ENCODE measurements at places on chromosomes 2 and 18. TPM values are rescaled to one million over a fixed set of nuclear protein-coding genes. Genes with fewer than 3 reads are reported as not detected.

NEURL3 gene
- 0.30 TPM for total RNA-seq

ITPRIPL1 gene
- 7.5 TPM for total RNA-seq

EMX1 gene
- 0.28 TPM for total RNA-seq

CACNB4 gene
- 22.3 TPM for total RNA-seq

LAMA1 gene
- total RNA-seq, result 31.6 TPM

GULP1 gene
- 62.0 TPM for total RNA-seq

DNA sequence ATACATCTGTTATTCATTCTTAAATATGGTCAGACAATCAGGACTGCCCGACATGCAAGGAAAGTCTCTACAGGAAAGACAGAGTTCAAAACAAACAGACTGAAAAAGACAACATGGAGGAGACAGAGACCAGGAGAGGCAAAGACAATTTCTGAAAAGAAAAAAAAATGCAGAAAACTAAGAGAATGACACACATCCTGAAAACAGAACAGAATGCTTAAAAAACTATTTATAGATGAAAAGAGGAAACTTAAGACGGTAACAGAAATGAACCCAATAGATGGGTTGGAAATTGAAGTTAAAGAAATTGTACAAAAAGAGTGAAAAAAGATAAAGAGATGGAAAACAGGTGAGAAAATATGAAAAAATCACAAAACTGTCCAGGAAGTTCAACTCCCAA lies 95.7 kb downstream of the BCL2 start:
- peaks cover 5% of the 10 kb centered on the region for H3K36me3 ChIP-seq
- no peak for DNase-seq
- no peak overlapping the region for H3K4me3 ChIP-seq
- no peak overlapping the region for H3K27ac ChIP-seq

GRCh38 chr18:69946608-69947155 lies 991 bp downstream of the CD226 start:
- H3K36me3 ChIP-seq, result no peaks in the 10 kb centered on the region
- no peaks in the 10 kb centered on the region for H3K4me1 ChIP-seq
- H3K27me3 ChIP-seq, result no peaks in the 10 kb centered on the region
- H3K4me3 ChIP-seq, result no peak overlapping the region

DNA sequence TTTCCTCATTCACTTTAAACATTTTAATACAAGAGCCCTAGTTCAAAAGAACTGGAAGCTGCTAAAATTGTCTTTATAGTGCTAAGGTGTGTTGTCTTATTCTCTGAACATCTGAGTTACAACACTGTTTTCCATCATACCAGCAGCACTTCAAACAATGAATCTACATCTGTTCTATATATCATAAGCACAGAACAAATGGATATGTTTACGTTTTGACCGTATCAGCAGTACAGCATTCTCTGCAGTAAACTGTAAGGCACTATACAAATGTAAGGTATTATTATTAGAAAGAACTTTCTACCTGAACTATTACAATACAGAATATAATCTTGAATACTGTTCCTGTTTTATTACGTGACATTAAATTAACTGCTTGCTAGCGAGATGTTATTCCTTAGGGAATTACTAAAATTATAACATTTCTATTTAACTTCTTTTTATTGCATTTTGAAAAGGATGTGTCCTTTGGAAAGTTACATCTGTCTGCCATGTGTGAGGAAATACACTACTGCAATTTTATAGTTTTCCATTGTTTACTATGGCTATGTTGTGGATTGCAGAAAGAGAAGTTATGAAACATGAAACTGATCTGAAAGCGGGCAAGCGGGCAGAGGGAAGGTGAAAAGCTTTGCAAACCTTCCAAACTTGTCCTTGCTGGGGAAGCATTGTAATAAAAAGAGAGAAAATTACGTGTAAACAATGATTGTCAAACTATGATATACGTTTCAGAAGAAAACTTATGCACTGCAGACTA lies 13.7 kb downstream of the NCKAP1 start:
- no peaks in the 10 kb centered on the region for H3K27me3 ChIP-seq
- no peak for DNase-seq
- no peak overlapping the region for H3K4me3 ChIP-seq
- no peaks in the 10 kb centered on the region for H3K4me1 ChIP-seq
- H3K27ac ChIP-seq, result no peak overlapping the region
- no peaks in the 10 kb centered on the region for H3K36me3 ChIP-seq

- H3K4me1 ChIP-seq, result peaks cover 5% of the 10 kb centered on the region
- H3K4me3 ChIP-seq, result no peak overlapping the region
- no peak overlapping the region for H3K27ac ChIP-seq
- H3K36me3 ChIP-seq, result no peaks in the 10 kb centered on the region
- DNase-seq, result no peak
These were observed 92.1 kb upstream of the FHL2 start for GRCh38 chr2:105490956-105491355.

DNA sequence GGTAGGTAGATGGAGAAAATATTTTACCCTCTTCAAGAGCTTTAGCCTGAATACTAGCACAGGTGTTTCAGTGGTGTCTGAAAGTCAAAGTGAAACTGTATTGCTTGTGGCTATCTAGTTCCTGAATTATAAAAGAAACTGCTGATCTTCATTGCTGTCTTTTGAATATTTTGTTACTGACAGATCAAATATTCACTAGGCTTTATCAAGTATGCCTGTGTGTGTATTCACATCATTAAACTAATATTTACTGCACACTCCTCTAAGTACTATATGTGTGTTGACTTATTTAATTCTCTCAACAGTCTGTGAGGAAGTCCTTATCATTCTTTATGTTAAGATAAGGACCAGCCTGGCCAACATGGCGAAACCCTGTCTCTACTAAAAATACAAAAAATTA lies 139.6 kb downstream of the SOCS6 start:
- no peaks in the 10 kb centered on the region for H3K36me3 ChIP-seq
- H3K4me1 ChIP-seq, result no peaks in the 10 kb centered on the region
- no peak overlapping the region for H3K4me3 ChIP-seq

GRCh38 chr2:55109219-55109891 lies 59.1 kb upstream of the RTN4 start:
- no peak for DNase-seq
- H3K27me3 ChIP-seq, result no peaks in the 10 kb centered on the region
- H3K4me3 ChIP-seq, result no peak overlapping the region
- H3K4me1 ChIP-seq, result peaks cover 21% of the 10 kb centered on the region
- no peak overlapping the region for H3K27ac ChIP-seq

- H3K27me3 ChIP-seq, result no peaks in the 10 kb centered on the region
- no peak overlapping the region for H3K4me3 ChIP-seq
- H3K4me1 ChIP-seq, result no peaks in the 10 kb centered on the region
- no peaks in the 10 kb centered on the region for H3K36me3 ChIP-seq
- no peak for DNase-seq
These were observed 17.4 kb downstream of the LRP2 start for GRCh38 chr2:169344736-169345485.

- H3K36me3 ChIP-seq, result no peaks in the 10 kb centered on the region
- no peaks in the 10 kb centered on the region for H3K27me3 ChIP-seq
- no peak for DNase-seq
- no peak overlapping the region for H3K4me3 ChIP-seq
- no peaks in the 10 kb centered on the region for H3K4me1 ChIP-seq
These were observed 54.8 kb downstream of the CDH20 start for GRCh38 chr18:61388010-61388409.

- no peaks in the 10 kb centered on the region for H3K36me3 ChIP-seq
- H3K27ac ChIP-seq, result no peak overlapping the region
These were observed 63.8 kb upstream of the GPR45 start for GRCh38 chr2:105177536-105178254.

DNA sequence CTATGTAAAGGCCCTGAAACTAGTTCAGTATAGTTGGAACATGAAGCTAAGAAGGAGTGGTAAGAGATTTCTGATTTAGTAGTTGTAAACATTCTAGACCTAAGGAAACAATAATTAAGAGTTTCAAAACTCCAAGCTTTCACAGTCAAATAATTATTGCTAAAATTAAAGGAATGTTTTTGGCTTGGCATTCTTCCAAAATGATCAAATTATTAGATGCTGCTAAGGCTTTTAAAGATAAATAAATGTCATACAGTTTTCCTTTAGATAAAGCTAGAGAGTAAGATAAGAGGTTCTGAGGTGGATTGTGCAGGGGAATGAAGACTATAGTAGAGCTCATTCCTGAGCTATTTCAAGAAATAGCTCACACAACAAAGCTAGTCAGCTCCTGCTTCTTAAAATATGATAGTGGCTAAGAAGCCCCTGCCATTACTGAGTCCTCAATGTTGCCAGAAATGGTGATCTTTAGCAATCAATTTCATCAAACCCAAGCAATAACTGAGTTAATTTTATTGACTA lies 45.3 kb downstream of the ZC3H15 start:
- no peaks in the 10 kb centered on the region for H3K4me1 ChIP-seq
- no peaks in the 10 kb centered on the region for H3K36me3 ChIP-seq
- no peaks in the 10 kb centered on the region for H3K27me3 ChIP-seq
- DNase-seq, result no peak
- H3K4me3 ChIP-seq, result no peak overlapping the region
- H3K27ac ChIP-seq, result no peak overlapping the region

- H3K27me3 ChIP-seq, result no peaks in the 10 kb centered on the region
- no peaks in the 10 kb centered on the region for H3K4me1 ChIP-seq
- no peak for DNase-seq
- peaks cover 12% of the 10 kb centered on the region for H3K36me3 ChIP-seq
These were observed 15.7 kb downstream of the FAM98A start for GRCh38 chr2:33583194-33583938.

DNA sequence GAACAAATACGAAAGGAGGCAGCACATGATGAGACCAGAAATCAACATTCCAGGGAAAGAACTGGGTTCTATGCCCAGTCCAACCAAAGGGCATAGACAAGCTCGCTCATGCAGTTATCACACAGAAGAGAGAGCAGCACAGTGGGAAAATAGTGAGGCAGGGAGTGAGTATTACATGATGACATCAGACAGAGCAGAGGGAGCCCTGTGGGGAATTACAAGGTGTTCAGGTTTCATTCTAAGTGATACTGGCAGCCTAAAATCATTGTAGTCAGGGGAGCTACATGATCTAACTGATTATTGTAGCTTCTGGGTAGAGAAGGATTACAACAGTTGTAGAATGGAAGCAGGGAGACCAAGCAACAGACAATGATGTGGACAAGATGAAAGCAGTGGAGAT lies 658.5 kb downstream of the ARHGAP15 start:
- H3K36me3 ChIP-seq, result no peaks in the 10 kb centered on the region
- no peak overlapping the region for H3K27ac ChIP-seq
- no peak overlapping the region for H3K4me3 ChIP-seq
- no peaks in the 10 kb centered on the region for H3K4me1 ChIP-seq
- H3K27me3 ChIP-seq, result no peaks in the 10 kb centered on the region

DNA sequence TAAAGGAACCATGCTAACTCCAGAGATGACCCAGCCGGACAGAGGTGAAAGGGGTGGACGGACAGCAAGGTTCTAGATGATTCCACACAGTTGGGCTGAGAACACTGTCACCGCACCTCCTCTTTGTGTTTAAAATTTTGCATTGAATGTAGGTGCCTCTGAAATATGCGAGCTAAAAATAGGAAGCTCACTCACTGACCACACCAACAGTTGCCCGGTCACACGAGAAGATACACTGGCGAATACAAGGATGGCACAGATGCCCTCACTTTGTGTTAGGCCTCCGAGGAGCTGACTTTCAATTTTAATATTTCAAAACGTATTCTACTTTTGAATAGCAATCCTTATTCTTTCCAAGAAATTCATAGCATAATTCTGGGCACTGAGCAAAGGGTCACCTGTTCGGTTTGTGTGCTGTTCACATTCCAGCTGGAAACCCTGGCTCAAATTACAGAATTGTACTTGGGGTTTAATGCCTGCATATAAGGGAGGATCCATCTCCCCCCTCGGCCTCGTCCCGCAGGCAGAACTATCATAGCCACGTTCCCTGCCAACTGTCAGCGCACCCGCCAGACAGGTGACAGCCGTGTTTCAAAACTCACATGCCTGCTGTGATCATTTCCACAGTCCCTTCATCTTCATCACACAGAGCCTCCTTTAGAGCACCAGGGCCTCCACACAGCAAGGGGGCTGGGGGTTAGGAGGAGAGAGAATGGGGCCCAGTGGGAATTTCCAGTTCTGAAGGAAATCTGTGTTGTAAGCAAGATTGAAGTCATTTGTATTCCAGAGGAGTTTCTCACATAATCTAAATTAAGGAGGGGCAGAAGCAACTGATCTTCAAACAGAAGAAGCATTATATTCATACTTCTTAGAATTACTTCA lies 48.2 kb downstream of the ADI1 start:
- H3K27ac ChIP-seq, result peak overlapping the region; percentile 30
- no peak overlapping the region for H3K4me3 ChIP-seq
- H3K36me3 ChIP-seq, result peaks cover 78% of the 10 kb centered on the region
- peaks cover 32% of the 10 kb centered on the region for H3K4me1 ChIP-seq
- DNase-seq, result no peak
- H3K27me3 ChIP-seq, result no peaks in the 10 kb centered on the region

DNA sequence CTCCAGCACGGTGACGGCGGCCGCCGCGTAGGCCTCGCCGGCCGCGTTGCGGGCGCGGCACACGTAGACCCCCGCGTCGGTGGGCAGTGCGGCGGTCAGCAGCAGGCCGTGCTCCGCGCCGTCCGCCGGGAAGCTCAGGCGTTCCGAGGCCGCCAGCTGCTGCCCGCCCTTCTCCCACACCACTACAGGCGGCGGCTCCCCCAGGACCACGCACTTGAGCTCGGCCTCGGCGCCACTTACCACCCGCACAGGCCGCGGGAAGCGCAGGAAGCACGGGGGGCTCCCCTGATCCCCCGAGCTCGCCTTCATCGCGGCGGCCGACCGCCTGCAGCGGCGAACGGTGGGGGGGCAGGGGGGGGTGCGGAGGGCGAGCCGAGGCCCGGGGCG lies 422 bp downstream of the OBSL1 start:
- H3K27ac ChIP-seq, result peak overlapping the region; percentile 57
- no peaks in the 10 kb centered on the region for H3K27me3 ChIP-seq
- peaks cover 21% of the 10 kb centered on the region for H3K4me1 ChIP-seq
- peaks cover 30% of the 10 kb centered on the region for H3K36me3 ChIP-seq
- H3K4me3 ChIP-seq, result peak overlapping the region; percentile 51

- no peak overlapping the region for H3K27ac ChIP-seq
- H3K27me3 ChIP-seq, result no peaks in the 10 kb centered on the region
- no peak for DNase-seq
- H3K36me3 ChIP-seq, result no peaks in the 10 kb centered on the region
These were observed 440.7 kb downstream of the RND3 start for GRCh38 chr2:150046810-150047209.

DNA sequence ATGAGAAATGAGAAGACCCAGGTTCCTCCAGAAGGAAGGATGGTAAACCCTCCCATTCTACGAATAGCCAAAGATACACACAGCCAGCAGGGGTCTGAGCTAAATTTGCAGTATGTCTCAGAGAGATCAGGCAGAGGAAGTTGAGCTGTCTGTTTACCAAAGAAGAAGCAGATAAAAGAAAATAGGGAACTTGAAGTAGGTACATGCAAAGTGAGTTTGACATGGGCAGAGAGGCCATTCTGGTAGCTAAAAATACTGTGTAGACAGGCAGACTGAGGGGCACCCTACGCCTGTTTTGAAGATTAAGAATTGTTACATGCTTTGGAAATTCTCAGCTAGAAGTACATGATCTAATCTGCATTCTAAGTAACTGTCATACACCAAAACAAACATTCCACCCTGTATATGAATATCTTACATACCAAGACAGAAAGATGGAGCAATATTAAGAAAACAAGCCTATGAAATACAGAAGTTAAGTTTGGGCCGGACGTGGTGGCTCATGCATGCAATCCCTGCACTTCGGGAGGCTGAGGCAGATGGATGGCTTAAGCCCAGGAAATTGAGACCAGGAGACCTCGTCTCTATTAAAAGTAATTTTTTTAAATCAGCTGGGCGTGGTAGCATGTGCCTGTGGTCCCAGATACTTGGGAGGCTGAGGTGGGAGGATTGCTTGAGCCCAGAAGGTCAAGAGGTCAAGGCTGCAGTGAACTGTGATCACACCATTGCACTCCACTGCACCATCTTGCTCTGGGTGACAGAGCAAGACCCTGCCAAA lies 157.9 kb downstream of the ANKRD44 start:
- H3K36me3 ChIP-seq, result no peaks in the 10 kb centered on the region
- H3K4me1 ChIP-seq, result no peaks in the 10 kb centered on the region
- no peak overlapping the region for H3K27ac ChIP-seq
- H3K27me3 ChIP-seq, result no peaks in the 10 kb centered on the region
- no peak overlapping the region for H3K4me3 ChIP-seq
- no peak for DNase-seq

Measured in spinal cord (tissue), 10 donors.